ENCODE measurements at places on chromosomes 4 and X. TPM values are rescaled to one million over a fixed set of nuclear protein-coding genes. Genes with fewer than 3 reads are reported as not detected.

Gene RBMXL3
- not detected for total RNA-seq

DNA sequence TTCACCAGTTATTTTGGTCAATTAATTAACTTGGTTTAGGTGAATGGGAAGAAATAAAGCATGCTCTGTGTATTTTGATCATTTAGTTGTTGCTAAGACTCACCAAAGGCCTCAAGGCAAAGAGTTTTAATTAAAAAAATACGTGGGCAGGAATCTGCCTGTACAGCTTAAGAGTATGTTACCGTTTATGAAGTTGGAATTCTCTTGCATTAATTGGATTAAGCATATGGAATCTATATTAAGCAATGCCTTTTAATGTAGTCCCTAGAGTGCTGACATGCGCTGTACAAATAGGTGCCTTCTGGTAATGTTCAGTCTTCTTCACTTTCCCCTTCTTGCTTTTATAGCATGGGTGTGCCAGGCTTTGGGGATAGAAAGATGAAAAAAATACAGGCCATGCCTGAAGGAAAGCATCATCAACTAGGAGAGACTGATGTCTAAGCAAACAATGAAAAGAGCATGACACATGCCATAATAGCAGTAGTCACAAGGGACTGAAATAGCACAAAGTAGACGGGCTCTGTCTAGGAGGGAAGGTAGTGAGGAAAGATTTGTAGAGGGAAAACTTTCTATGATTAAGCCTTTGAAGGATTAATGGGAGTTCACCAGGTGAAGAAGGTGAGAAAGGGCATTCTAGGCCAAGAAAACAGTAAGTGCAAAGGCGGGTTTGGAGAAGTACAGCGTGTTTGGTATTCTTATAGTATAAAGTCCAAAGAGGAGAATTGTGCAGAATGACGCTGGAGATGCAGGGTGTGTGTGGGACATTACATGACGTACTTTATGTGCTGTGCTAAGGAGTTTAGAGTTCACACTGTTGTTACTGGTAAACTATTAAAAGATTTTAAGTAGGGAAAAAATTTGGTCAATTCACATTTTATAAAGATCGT, 226.1 kb upstream of the ANXA3 start:
- DNase-seq = no peak

DNA sequence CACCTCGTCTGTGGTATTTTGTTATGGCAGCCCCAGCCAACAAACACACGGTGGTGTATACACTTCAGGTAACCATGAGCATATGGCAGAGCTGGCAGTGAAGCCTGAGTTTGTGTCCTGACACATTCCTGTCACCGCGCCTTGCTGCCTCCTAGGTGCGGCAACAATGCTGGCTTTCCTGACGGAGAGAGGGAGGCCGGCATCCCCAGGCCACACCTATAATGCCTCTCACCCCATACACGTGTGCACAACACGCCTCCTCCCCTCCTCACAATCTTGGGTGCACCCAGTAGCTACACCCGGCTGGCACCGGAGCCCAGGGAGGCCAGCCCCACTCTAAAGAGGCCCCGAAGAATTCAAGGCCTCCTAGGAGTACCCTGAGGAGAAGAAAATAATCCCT, 158.5 kb downstream of the NSUN7 start:
- DNase-seq = no peak

Gene PRPS2
- 2.8 TPM for total RNA-seq

Gene GLRA2
- total RNA-seq = not detected

GRCh38 chr4:163331629-163332376, 593 bp downstream of the NPY1R start:
- DNase-seq = peak; percentile 74

Gene GPRASP3
- total RNA-seq = 5.7 TPM

GRCh38 chr4:151227731-151228130, 49.2 kb upstream of the PRSS48 start:
- peak; percentile 81 for DNase-seq

Gene PDZD4
- total RNA-seq = 4.1 TPM

Gene CRLF2
- not detected for total RNA-seq

Gene CXorf49
- not detected for total RNA-seq

GRCh38 chrX:44422631-44423030, 79.2 kb upstream of the EFHC2 start:
- no peak for DNase-seq

Gene ATP1B4
- 16.9 TPM for total RNA-seq

- DNase-seq = no peak
Observed at GRCh38 chrX:6782831-6783230, 247.9 kb upstream of the VCX3A start.

GRCh38 chr4:158290912-158291311, 80.6 kb downstream of the TMEM144 start:
- no peak for DNase-seq

GRCh38 chr4:17324386-17324830, 187.5 kb downstream of the QDPR start:
- DNase-seq = no peak

DNA sequence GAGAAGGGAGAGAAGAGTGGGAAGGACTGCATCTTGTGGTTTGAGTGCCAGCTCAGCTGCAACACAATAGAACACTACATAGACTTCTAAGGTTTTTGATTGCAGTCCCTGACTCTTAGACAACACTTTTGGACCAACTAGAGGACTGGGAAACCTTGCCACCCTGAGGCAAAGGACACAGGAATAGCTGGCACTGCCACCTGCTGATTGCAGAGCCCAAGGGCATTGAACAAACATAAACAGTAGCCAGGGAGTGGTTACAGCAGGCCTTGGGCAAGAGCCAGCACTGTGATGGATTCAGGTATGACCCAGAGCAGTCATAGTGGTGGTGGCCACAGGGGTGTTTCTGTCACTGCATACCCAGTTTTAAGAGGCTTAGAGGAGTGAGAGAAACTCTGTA, 72.5 kb upstream of the CXorf51A start:
- DNase-seq = no peak

Gene NHSL2
- total RNA-seq = 6.7 TPM
